Kidney glomerular epithelial cell (primary cell): ENCODE measurements at places on chromosomes 3 and 15.
A peak's percentile ranks its signal among the peaks of the same experiment; 100 is the strongest.

GRCh38 chr3:139121513-139122220 is 77.0 kb upstream of the PRR23C start:
- no peak for DNase-seq

GRCh38 chr3:49699281-49699979 is 10.1 kb downstream of the RNF123 start:
- no peak for DNase-seq

DNA sequence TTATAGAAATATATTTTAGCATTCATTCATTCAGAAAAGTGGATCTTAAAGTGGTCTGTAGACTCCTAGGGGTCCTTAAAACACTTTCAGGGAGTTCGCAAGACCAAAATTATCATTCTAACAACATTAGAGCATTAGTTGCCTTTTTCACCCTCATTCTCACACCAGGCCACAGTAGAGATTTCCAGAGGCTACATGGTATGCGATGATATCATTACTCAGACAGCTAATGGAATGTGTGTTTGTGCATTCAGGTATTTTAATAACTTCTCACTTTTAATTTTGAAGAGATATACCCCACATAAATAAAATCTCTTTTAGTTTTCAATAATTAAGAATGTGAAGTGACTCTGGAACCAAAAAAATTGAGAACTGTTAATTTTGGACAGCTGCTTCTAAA is 206.9 kb downstream of the NSUN3 start:
- DNase-seq = peak; percentile 79

- DNase-seq = no peak
Measured at GRCh38 chr3:100811779-100812507, 102.6 kb downstream of the TFG start.

- DNase-seq = no peak
Measured at GRCh38 chr3:141655801-141656200, 82.3 kb upstream of the RNF7 start.

- no peak for DNase-seq
Measured at GRCh38 chr3:135075157-135075556, 280.1 kb downstream of the EPHB1 start.

GRCh38 chr15:44801364-44801763 is 65.0 kb downstream of the TRIM69 start:
- DNase-seq = no peak

DNA sequence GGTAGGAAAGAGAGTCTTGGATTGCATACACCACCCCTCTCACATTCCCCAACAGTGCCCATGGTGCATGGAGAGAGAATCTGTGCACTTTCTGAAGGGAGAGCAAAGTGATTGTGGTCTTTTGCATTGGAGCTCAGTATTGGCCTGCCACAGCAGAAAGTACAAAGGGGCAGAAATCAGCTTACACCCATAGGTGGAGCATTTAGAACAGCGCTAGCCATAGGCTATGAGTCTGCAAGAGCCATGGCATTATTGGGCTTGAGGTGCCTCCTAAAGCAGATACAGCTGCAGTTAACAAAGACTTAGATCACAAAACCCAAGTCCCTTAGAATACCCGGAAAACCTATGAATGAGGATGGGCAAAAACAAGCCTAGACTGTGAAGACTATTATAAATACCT is 21.8 kb downstream of the SI start:
- no peak for DNase-seq

DNA sequence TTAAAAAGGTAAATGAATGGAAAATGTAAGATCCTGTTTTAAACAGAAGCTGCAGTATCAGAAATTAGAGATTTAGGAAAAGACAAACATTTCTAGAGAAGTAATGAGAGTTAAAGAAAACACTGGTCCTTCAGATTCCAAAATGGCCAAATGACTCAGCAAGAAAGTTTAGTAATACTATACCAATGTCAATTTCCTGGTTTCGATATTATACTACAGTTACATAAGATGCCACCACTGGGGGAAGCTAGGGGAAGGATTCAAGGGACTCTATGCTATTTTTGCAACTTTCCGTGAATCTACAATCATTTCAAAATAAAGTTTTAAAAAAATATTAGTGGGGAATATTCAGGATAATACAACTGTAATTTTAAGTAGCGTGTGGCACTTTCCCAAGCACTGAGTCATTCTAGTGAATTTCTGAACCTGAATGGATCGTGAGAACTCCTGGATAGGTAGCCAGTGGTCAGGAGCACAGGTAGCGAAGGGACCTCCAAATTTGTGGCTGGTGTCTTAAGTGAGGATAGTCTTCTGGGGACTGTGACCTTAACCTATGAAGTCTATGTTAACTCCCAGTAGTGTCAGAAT is 37.6 kb downstream of the TMCC1 start:
- peak; percentile 15 for DNase-seq

GRCh38 chr15:71107501-71107815 is 7.8 kb upstream of the THSD4 start:
- no peak for DNase-seq

- peak; percentile 16 for DNase-seq
Measured at GRCh38 chr15:70411143-70411863, 313.6 kb upstream of the TLE3 start.

GRCh38 chr3:73626106-73626505 is 1.4 kb upstream of the PDZRN3 start:
- no peak for DNase-seq

DNA sequence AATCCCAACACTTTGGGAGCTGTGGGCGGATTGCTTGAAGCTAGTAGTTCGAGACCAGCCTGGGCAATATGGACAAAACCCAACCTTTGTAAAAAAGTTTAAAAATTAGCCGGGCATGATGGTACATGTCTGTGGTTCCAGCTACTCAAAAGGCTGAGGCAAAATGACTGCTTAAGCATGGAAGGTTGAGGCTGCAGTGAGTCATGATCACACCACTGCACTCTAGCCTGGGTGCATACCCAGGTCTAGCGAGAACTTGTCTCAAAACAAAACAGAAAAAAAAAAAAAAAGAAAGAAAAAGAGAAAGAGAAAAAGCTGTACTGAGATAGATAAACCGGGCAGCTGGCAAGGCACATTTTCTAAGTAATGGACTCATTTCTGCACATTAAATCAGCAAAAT is 10.6 kb downstream of the ARPP19 start:
- peak; percentile 62 for DNase-seq

DNA sequence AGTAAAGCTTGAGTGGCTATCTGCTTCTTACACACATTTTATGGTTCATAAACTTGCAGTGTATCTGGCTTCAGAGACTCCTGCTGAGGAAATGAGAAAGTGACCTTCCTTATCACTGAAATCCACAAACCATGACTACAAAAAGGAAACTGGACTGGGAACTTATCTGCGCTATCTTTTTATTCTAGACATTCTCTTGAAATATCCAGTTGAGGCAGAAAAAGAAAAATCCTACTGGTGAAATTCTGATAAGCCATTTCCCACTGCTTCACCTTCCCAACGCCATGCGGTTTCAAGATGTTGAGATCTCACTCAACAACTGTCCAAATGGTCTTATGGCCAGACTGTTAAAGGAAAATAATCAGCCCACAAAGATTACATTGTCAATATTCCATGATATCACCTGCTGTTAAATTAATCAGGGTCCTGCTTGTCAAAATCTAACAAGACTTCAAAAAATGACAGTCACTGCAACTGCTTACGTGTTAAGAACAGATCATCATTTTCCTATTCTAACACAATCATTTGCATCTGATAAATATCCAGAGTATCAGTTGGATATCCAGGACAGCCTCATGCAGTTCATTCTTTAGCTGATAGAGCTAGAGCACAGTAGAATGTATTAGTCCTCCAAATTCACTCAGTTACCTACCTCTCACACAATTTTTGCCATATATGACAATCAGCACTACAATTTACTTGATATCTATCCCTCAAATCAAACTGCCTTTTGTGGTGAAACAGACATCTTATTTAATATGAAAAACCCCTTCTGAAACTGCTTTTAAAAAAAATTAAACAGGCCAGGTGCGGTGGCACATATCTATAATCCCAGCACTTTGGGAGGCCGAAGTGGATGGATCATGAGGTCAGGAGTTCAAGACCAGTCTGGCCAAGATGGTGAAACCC is 538.1 kb downstream of the MAGI1 start:
- peak; percentile 19 for DNase-seq

DNA sequence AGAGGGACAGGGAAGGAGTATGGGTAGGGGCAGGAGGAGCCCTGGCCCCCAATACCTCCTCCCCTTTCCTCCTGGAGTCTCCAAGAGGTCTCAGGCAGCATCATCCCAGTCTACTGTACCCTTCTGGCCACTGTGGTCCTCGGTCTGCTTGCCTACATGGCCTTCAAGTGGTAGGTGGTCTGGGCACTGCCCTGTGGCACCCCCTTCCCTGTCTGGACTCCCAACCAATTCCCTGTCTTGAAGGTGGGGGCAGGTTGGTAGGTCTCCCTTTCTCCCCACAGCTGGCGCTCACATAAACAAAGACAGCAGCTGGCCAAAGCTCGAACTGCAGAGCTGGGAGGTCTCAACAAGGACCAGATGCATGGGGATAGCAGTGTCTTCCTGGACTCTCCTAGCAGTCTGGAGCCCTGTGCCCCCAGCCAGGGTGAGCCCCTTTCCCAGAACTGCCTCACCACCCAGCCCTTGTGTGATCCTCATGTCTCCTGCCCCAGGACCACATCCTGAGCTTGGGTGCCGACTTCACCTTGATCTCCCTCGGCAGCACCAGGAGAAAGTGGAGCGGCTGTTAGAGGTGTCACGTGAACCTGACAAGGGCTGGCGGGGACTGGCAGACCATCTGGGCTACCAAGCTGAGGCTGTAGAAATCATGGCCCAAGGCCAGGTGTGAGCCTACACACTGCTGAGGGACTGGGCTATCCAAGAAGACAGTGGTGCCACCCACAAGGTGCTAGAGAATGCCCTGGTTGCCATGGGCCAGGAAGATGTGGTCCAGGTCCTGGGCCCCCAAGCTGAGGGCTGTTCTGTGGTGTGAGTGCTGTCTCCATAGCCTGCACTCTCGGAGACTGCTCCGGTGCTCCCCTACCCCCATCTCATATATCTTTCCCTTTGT is 33.1 kb downstream of the NBEAL2 start:
- no peak for DNase-seq

DNA sequence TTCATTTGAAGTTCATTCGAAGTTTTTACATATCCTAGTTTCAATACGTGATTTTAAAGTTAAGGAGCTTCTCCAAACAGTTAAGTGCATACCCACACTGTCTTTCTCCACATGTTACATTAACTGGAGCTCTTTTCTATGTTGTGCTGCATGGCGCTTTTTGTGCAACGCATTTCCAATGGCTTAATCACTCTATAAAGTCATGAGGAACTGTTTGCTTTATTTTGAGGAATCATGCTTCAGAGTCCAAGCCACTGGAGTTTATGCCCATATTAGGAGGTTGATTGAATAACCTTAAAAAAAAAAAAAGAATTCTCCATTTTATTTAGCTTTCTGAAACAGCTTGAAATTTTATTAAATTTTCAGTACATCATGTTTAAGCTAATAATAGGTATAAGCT is 109.4 kb upstream of the MBNL1 start:
- peak; percentile 26 for DNase-seq

GRCh38 chr3:129001101-129001805 is at the start of gene EFCC1:
TSS of gene EFCC1 (plus strand) at chr3:129001304. CDS start at chr3:129001629, 325 bp downstream.
- DNase-seq = no peak

- DNase-seq = no peak
Measured at GRCh38 chr3:174153871-174154270, 705.3 kb upstream of the NAALADL2 start.

DNA sequence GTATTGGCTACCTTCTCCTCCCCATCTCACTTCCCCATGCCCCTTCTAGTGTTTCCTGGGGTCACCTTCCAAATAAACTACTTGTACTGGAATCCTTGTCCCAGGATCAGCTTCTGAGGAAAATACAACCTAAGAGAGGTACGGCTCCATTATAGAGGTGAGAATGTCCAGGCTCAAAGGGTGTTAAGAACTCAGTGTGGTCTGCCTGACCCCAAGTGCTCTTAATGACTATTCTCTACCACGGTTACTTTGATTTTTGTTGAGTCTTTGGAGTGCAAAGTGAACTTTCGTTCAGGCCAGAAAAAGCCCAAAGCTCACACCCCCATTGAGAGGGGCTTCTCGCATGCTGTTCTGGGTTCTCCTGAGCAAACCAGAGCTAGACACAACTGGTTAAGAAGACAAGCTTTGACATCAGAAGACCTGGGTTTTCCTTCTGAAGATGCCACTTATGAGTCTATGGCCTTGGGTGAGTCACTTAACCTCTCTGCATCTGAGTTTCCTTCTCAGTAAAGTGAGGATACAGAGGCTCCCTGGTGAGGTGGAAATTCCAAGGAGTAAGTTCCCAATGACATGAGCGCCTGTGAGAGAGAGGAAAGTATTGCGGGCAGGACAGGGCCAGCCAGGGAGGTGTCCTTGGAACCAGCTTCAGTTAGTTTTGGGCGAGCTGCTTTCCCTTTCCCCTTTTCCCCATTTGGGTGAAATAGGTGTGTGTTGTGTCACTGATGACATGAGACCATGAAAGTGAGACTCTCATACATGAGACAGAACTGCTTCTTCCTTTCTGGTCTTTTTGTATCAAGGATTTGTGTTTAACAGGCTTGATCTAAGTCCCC is 475.0 kb upstream of the PROK2 start:
- DNase-seq = no peak

DNA sequence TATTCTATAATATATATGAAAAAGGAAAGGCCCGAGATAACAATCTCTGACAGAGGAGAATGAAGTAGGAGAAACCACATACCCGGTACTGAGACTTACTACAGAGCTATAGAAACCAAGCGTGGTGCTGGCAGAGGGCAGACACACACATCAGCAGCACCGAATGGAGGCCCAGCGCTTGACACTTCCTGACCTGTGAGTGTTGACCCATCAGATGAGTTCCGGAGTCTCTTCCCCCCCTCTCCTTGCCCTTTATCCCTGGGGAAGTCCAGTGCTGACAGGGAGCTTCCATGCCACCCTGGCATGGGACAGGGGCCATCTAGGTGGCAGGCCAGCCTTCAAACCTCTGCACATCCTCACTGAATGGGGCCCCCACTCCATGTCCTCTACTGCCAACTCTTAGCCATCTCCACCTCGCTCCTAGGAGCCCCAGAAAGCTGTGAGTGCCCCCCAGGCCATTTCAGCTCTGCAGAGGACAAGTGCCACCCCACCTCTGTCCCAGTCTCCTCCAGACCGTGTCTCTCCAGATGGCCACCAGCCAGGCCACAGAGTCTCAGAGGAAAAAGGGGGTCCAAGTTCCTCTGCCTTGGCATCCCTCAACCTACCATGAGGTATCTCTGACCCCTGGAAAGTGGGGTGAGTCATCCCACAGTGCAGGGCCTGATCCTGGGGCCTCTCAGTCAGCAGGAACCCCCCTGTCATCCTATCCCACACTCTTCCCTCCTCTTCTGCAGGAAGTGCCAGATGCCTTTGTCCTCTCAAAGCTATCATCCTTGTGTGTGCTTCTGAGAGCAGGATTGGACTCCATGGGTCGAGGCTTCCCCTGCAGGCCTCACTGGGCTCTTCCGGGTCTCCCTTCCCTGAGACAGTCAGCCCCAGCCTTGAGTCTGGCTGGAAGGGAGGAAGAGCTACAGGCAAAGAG is 116.5 kb upstream of the ALDH1A3 start:
- no peak for DNase-seq

GRCh38 chr3:145815707-145816413 is 345.1 kb downstream of the PLOD2 start:
- DNase-seq = no peak

DNA sequence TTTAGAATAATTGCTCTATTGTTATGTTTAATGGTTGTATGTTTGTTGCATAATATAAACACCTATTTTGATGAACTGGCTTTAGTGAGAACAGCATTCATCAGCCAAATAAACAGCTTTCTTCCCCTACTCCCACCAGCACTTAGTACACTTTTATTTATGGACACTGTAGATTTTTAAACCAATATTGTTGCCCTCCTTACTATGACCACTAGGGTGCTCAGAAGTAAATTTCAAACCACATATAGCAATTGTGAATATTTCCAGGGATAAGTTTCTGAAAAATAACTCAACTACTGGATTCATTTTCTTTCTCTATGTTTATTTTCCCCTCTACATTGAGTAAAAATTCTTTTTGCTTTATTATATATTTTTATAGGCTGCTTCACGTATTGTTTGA is 84.7 kb upstream of the PTX3 start:
- DNase-seq = no peak
